ENCODE measurements at places on chromosomes 16 and 17.

- no peak for DNase-seq
These were observed 16.3 kb downstream of the FAM117A start for GRCh38 chr17:49747632-49748031.

- no peak for DNase-seq
These were observed 4.9 kb upstream of the AATK start for GRCh38 chr17:81170727-81171494.

DNA sequence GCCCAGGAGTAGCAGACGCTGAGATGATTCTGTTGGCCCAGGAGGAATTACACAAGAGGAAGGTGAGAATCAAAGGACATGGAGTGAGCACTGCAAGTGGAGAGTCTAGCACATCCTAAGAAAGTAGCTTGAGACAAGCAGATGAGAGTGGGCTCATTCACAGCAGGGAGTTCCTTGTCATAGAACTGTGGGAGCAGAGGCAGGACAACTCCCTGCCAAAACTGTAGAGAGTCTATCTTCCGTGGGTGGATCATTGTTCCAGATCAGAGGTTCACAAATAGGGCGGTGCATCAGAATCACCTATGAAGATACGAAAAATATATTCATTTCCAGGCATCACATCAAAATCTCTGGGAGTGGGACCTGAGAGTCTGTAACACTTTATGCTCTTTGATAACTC is 288.9 kb upstream of the C16orf82 start:
- DNase-seq = no peak

DNA sequence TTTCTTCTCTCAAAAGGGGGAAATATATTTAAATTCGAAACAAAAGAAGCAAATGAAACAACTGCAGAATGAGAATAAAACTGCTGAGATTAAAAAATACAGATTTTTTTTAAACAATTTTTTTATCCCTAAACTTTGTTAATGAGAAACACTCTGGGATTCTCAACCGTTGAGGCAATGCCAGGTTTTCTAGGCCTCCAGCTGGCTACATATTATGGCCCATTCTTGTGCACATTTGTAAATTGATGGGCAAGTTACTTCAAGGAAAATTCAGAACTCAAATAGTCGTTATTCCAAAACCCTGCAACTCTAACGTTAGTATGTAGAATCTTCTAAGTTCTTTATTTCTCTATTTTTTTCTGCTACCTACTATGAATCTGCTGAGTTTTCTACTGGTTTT is 239.3 kb upstream of the WSCD1 start:
- no peak for DNase-seq

GRCh38 chr17:10224582-10225195 is 26.3 kb upstream of the GAS7 start:
- no peak for DNase-seq

DNA sequence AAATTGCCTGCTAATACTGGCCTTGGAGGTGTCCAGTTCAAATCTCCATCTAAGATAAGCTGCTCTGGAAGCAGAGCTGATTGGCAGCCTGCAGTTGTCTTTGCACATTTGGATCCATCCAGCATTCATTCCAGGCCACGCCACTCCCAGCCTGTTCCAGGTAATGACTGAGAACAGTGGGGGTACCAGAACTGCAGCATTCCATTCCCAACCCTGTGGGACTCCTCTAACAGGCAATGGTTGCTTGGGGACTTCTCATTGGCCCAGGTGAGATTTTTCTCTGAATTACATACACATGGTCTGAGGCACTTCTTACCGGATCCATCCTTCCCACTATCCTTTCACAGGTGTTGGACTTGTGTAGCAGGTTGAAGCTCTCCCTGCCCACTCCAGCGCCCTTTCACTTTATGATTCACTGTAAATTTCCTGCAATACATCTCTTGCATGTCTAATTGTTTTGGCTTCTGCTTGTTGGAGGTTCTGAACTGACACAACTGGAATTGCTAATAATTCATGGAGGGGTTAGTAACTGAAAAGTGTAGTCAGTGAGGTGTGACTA is 206.1 kb upstream of the ZFHX3 start:
- DNase-seq = no peak

DNA sequence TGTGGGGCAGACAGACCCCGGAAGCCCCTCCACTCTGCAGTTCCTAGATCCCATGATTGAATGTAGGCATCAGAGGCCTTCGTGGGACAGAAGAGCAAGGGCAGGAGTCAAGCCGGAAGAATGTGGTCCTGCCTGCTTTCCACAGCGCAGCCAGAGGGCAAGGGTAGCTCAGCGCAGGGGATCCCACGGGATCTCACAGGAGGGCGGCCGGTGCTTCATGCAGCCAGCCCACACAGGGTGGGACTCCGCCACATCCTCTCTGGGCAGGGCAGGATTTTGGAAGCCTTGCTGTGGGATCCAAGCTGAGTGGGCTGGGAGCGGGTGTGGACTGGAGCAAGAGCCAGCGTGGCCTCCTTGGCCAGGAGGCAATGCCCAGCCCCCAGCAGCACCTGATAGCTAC is 13.0 kb downstream of the KATNB1 start:
- DNase-seq = no peak

DNA sequence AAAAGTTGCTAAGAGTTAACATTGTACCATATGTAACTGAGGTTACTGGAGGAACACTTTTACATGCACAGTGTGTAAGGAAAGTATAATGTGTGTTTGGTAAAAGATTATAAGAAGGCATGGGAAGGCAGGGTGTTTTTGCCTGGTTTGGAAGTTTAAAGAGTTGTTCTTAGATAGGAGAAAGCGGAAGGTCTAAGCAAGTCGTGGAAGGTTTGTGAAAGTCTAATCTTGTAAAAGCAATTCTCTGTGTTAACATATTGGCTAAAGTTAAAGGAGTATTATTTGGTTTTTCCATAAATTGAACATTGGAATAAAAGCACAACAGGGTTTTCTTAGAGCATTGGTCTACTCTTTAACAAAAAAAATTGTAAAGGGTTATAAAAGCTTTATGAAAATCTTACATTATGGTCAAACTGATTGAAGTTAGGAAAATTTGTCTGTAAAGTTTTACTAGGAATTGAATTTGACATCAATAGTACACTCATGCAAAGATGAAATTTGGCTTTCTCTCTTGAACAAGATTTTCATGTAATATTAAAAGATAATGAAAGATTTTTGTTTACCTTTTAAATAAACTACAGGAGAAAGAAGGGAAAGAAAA is 4.7 kb upstream of the CANT1 start:
- DNase-seq = no peak

DNA sequence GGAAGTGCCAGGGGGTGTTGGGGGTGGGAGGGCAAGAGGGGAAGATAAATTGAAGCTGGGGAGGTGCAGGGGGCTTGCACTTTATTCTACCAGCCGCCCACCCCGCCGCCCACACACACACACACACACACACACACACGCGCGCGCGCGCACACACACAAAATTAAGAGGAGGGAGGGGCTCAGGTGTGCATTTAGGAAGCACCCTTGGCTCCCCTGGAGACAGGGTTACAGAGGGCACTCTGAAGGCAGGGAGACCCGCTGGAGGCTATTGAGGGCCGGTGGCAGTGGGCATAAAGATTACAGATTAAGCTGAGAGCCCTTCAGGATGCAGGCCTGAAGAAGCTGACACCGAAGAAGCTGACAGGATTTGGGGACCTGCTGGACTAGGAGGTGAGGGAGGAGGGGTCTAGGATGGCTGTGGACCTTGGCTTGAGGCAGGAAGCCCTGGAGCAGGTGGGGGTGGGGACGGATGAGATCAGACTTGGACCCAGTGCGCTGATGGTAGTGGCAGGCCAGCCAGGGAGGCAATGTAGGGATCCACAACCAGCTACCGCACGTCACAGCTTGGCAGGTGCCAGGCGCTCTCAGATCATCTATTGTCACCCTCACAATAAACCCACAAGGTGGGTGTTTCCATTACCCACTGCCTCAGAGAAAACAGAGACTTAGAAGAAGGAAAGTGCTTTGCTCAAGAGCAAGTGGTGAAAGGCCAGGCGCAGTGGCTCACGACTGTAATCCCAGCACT is 772 bp upstream of the SAMD14 start:
- DNase-seq = no peak

- no peak for DNase-seq
These were observed 8.3 kb downstream of the NKIRAS2 start for GRCh38 chr17:42027961-42028790.

DNA sequence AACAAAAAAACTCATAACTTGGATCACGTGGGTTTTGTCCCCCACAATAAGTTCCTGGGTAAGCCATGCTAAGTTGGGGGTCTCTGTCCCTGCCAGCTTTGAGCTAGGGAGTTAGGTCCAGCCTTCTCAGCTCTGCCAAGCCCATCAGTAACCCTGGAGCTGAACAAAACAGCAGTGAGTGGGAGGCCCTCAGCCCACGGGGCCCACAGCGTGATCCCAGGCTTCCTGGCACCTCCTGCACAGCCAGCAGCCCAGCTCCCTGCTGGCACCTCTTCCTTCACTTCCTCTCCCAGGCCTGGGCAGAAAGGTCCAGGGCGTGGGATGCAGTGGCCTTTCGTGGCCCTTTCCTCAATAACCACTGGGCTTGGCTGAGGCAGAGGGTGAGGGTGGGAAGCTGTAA is 35.5 kb upstream of the CDC42EP4 start:
- DNase-seq = no peak

GRCh38 chr16:52515068-52515671 is 31.8 kb downstream of the TOX3 start:
- no peak for DNase-seq

- no peak for DNase-seq
These were observed 101.6 kb downstream of the RAB11FIP4 start for GRCh38 chr17:31492880-31493655.

- DNase-seq = no peak
These were observed 15.4 kb upstream of the CCL22 start for GRCh38 chr16:57343221-57343620.

DNA sequence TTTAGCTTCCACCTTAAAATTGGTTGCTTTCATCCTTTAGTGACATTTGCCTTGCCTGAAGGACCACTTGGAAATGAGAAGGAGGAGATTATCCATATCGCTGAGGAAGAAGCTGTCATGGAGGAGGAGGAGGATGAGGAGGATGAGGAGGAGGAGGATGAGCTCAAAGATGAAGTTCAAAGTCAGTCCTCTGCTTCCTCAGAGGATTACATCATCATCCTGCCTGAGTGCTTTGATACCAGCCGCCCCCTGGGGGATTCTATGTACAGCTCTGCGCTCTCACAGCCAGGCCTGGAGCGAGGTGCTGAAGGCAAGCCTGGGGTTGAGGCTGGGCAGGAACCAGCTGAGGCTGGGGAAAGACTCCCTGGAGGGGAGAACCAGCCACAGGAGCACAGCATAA is 11.5 kb upstream of the TMEM106A start:
- DNase-seq = no peak

- no peak for DNase-seq
These were observed 20.2 kb downstream of the GNAO1 start for GRCh38 chr16:56211435-56211981.

- DNase-seq = no peak
These were observed 17.3 kb upstream of the FOXK2 start for GRCh38 chr17:82502207-82502606.

DNA sequence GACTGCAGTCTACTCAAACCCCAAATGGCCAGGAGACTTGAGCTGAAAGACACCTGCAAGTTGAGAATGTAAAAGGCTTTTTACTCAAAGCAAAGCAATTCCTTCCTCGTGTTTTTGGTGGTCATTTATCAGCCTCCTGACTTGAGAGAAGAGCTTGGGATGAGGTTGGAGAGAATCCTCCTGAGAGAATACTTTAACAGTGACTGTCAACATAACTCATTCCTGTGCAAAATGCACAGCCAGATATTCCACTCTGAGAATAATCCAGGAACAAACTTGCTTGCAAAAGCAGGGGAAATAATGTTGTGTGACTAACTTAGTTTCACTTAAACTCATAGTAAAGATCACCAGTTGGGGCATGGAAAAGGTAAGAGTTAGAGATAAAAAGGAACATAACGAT is 53.4 kb downstream of the SNTB2 start:
- DNase-seq = no peak
